Suppressor macrophage treated with lipopolysaccharide for 4 hours (primary cell): ENCODE measurements at places on chromosomes 1 and 21.
A peak's percentile ranks its signal among the peaks of the same experiment; 100 is the strongest.

- no peak for DNase-seq
Observed at GRCh38 chr1:82230667-82231066, 429.9 kb downstream of the ADGRL2 start.

DNA sequence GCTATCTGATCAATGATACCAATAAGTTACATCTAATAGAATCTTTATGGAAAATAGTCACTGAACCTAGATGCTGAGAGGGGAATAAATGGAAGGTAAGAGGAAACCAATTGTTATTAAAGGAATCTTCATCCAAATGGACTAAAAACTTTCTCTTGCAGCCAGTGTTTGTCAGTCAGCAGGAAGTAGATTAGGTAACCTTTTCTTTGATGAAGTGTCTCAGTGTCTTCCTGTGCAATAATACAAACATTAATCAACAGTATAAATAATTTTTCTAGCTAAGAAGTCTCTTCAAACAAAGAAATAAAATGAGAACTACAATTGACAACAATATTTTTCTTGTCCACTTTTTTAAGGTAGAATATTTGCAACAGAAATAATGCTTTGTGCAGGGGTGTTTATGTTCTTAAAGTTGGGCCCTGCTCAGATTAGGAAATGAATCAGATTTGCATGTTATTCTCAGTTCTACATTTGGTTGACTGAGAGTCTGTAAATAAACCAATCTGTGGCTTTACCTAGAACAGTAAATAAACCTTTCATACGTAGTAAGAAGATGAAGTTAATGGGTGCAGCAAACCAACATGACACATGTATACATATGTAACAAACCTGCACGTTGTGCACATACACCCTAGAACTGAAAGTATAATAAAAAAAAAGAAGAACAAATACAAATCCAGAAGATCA, 391.4 kb downstream of the MRPL39 start:
- no peak for DNase-seq

DNA sequence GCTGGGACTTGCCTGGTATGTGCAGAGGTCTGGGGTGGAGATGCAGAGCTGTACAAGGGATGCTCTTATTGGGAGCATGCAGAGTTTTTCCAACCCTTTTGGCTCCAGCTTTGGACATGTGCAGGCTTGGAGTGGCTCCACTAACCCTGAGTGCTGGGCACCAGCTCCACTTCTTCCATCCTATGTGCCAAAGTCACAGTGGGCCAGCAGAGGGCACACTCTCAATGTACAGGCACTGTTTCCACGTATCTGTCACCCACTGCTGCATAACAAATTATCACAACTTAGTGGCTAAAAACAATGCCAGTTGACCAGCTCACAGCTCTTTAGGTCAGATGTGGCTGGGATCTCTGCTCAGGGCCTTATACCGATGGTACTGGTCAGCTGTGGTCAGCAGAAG, 631.8 kb downstream of the AJAP1 start:
- no peak for DNase-seq

DNA sequence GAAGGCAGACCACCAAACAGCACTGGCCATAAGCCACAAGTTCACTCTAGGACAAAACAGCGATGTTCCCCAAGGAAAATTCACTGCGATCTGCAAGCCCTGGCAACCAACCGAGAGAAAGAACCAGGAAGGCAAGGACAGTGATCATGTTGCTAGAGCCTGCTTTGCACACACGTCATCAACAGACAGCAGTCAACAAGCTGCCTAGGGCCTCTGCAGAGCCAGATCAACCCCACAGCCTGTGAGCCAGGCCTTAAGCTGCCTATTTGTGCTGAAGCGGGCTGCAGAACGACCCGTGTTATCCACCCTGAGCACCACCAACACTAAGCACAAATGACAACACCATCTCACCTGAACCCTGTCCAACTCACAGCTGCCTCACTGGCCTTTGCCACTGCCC, 6.2 kb upstream of the YRDC start:
- no peak for DNase-seq

- no peak for DNase-seq
Observed at GRCh38 chr1:16173447-16174260, 17.8 kb upstream of the EPHA2 start.

DNA sequence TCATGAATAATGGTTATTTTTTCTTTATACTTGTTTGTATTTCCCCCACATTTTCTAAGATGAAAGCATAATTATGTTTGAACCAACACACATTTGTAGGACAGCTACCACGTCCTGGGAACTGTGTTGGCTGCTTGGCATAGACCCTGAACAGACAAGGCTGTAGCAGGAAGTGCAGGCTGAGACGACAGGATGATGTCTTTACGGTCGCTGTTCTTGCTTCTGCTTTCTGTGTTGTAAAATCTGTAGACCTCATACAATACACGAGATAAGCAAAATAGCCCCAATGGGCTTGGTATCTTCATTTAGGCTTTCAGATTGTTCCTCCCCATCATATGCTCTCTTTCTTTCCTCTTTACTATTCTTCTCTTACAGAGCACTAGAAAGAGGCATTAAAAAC, 23.3 kb upstream of the OTUD3 start:
- no peak for DNase-seq

DNA sequence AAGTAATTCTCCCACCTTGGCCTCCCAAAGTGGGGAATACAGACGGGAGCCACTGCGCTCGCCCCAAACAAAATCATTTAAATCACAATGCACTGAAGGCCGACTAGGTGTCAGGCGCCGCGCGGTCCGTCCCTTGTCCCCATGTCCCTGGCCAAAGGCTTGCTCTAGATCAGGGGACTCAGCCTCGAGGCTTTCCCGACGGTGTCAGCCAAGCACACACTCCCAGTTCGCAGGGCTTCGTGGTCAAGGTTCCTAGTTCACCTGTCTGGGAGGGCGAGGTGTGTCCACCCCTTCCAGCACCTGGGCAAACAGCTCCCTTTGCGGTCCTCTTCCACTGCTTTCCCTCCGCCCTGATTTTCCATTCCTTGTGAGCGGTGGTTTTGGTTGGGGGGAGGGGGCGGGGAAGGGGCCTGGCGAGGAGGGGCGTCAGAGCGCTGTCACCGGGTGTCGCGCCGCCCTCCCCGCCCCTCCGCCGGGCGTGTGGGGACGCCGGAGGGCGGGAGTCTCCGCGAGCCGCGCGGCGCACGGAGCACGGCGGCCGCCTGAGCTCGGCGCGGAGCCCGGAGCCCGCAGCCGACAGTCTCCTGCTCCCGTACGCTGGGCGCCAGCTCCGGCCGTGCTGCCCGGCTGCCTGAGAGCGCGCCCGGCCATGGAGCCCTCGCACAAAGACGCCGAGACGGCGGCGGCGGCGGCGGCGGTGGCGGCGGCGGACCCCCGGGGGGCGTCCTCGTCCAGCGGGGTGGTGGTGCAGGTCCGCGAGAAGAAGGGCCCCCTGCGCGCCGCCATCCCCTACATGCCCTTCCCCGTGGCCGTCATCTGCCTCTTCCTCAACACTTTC, at the start of gene STUM:
TSS of gene STUM (plus strand) at position 509 of the 838 bp plus-strand sequence. CDS start at position 650, 141 bp downstream.
- peak; percentile 48 for DNase-seq
